ENCODE measurements at places on chromosomes 12 and 14.

DNA sequence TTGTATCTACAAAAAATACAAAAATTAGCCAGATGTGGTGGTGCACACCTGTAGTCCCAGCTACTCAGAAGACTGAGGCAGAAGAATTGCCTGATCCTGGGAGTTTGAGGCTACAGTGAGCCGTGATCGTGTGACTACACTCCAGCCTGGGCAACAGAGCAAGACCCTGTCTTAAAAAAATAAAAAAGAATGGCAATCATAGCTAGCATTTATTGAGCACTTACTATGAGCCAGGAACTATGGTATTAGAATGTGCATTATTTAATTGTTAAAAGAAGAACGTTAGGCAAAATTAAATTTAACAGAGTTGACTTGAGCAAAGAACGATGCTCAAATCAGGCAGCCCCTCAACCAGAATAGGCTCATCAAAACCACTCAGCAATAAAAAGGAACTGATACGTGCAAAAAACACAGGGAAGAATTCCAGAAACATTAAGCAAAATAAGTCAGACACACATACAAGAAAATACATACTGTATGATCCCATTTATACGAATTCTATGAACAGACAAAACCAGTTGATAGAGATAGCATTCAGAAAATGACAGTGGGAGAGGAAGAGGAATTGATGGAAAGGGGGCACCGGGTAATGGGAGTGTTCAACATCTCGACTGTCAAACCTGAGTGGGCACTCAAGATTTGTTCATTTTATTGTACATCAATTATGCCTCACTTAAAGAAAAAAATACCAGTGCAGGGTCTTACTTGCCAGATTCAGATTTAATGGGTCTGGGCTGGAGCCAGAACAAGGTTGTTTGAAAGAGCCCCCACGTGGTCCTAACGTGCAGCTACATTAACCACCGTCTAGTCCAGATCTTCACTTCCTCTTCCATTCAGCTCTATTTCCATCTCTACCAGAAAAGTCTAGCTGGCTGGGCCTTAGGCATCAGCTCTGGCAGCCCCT is 8.0 kb downstream of the SCNN1A start:
- peak; percentile 83 for DNase-seq

DNA sequence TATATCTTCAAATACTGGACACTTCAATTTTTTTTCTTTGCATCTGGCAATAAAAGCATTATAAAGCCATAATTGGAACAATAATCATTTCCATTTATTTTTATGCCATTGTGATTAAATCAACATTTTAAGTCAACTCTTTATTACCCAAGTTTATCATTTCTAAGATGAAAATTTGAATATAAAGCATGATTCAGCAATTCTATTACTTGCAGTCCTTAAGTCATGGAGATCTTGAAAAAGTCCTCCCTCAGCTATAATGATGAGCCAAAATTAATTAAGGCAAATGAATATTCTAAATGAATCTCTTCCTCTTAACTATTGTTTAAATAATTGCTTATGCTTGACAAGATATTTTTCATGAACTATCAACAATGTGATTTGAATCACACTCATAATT is 65.7 kb downstream of the LIN7A start:
- no peak for DNase-seq

DNA sequence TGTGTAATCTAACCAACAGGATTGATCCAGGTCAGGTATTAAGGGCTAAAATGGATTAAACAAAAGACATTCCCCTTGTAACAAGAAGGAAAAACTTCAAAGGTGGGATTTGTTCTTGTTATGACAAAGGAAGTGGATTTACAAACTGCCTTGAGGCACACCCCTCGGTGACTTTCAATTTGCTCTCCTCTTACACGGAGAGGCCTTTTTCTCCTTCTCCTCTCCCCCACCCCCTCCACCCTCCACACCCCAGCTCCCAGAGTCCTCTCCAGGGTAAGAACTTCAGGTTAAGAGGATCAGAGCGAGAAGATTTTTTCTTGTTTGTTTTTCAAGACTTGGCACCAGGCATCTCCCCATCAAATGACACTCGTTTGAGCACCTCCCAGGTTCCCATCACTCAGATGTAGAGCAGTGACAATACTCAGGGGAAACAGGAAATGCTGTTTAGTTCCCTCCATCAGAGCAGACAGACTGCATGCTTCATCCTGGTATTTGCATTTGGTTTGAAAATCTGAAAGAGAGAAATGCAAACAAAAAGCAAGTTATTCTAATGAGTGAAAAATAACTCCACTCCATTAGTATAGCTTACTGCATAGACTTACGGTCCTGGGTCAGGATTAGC is 77.6 kb upstream of the TMEM260 start:
- DNase-seq = no peak

DNA sequence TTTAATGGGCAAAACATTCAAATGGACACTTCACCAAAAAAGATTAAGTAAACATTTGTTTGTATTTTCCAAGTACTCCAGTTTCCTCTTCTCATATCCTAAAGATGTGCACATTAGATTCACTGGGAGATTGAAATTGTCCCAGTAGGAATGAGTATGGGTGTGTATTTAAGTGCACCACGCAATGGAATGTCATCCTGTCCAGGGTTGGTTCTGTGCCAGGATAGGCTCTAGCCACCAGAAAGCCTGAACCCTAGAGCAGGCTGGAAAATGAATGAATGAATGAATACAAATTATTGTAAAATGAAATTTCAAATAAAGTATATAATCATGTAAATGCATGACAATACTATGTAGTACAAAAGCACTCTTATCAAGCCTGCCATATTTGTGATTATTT is 14.0 kb downstream of the CEP83 start:
- no peak for DNase-seq

DNA sequence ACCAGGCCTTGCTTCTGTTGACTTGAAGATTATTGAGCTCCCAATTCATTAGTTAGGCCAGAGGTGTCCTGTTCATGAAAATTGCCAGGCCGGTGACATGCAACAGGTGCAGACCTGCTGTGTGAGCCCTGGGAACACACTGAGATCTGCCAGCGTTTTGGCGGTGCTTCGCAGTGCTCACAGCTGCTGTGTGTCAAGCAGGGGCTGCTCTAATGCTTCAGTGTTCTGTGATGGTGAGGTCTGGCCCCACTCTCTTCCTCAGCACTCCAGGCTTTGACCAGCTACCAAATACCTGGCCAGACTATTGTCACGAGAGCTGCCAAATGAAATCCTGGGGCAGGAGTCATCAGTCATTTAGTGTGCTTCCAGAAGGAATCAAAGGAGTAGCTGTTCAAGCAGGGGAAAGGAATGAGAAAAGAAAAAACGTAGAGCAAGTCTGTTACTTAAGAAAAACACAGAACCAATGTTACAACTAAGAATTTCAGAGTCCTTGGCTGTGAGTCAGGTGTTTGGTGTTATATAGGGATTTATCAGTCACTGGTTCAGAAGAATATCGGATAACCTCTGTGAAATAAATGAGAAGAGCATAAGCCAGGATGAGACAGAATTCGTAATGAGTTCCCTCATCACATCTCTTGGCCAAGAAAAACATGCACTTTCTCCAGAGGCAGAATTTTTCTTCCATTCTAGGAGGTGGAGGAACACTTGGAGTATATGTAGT is 150.8 kb downstream of the FBXL14 start:
- no peak for DNase-seq

GRCh38 chr14:50762931-50763300 is 68.0 kb downstream of the NIN start:
- DNase-seq = no peak

GRCh38 chr14:94653321-94653720 is 41.1 kb downstream of the SERPINA3 start:
- DNase-seq = no peak

DNA sequence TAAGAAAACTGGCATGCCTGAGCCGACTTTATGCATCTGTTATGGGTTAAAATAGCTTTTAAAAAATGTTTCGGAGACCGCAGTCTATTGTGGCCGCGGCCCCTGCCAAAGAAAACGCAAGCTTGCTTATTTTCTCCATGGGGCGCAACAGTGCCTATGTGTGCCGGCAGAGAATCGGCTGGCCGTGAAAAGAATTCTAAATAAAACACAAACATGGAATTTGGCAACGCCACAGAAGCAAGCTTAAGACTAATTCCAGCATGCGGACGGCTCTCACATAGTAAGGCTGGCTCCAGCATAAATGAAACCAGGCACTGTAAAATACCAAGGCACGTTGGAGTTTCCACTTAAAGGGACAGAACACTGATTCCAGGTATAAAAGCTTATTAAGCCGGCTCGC is 56.7 kb downstream of the BCL11B start:
- DNase-seq = no peak

DNA sequence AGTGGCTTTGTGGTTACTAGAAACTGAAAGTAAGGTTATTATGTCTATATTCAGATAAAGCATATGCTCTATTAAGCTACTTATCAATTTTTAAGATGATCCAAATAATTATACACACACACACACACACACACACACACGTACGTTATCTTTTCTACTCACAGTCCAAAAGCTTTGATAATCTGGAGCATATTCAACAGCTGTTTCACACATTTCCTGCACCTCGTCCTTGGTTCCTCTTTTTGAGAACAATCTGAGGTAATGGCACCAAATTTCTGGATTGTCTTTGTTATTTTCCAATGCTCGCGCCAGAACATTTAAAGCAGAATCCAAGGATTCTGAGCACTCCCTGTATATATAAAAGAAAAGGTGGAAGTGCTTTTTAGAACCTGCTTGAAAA is 37.5 kb downstream of the ZFC3H1 start:
- peak; percentile 56 for DNase-seq

DNA sequence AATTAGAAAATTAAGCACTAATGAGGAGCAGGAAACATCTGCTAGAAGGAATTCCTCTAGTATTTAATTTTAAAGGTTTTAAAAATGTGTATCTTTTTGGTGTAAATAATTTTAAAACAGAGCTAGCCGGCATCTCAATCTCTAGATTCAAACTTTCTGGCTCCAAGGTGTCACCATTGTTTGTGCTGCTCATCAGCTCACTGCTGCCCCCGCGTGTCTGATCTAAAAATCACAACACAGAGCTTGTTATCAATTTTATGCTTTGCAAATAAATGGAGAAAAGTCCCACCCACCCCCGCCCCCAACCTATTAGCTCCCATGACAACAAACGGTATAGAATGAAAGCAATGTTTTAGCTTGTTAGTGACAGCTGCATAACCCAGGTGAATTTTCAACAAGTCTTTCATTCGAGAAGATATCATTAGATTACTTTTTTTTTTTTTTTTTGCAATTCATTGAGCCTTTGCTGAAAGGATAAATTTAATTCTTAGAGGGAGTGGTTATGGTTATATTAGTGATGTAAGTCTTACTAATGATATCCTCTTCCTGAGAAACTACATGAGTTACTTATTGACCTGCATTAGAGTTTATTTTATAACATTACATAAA is 11.3 kb upstream of the ABHD12B start:
- peak; percentile 97 for DNase-seq

DNA sequence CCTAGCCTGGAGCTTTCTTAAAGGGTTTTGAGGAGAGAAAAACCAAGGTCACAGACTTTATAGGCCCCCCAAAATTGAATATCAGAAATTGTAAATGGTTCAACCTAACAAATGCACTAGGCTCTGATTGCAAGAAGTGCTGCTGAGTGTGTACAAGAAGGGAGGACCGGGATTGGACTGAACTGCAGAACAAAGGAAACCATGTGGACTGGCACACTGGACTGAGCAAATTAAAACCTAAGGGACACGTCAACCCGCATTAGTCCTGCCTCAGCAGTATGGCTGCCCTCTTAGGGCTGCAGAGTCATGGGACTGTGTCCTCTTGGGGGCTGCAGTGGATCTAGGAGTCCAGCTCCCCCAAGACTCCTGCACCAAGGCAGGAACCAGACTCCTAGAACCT is 842 bp upstream of the CISTR start:
- DNase-seq = no peak

- DNase-seq = no peak
These were observed 2.9 kb downstream of the SPX start for GRCh38 chr12:21528953-21529352.

DNA sequence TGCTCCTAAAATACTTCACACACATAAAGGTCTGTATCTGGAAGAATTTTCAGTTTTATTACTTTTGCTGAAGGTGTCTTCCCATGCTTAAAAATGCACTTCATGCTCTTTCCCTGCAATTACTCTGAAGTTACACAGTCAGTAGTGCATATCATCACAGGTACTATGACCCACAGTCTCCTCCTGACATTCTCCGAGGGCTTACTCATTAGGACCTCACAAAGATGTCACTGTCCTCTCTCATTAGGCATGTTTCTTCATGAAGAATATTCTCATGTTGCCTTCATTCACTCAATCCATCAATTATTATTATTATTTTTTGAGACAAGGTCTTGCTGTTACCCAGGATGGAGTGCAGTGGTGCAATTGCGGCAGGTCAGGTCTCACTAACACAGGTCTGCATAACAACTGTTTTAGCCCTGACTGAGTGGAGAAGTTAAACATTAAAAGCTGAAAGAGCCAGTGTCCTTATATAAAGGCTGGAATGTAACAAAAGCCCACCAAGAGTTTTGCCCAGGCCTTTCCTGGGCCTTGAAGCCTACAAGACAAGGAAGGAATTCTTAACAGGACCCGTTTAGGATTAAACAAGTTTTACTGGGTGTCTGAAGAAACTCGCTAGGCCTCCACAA is 119.5 kb upstream of the WSCD2 start:
- DNase-seq = no peak

DNA sequence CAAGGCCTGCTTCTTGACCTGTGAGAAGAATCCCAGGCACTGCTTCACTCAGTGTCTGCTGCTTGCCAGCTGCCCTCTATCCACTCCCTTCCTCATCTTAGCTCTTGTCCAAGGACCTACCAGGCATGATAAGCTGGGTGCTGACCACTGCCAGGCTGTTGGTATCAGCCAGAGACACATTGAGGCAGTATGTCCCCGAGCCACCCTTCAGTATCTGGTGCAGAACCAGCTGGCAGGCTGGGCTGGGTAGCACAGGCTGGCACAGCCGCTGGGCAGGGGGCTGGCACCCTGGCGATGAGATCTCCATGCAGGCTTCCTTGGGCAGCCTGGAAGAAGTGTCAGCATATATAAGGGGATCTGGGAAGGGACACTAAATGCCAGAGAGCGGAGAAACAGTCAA is 10.5 kb downstream of the PMEL start:
- no peak for DNase-seq

DNA sequence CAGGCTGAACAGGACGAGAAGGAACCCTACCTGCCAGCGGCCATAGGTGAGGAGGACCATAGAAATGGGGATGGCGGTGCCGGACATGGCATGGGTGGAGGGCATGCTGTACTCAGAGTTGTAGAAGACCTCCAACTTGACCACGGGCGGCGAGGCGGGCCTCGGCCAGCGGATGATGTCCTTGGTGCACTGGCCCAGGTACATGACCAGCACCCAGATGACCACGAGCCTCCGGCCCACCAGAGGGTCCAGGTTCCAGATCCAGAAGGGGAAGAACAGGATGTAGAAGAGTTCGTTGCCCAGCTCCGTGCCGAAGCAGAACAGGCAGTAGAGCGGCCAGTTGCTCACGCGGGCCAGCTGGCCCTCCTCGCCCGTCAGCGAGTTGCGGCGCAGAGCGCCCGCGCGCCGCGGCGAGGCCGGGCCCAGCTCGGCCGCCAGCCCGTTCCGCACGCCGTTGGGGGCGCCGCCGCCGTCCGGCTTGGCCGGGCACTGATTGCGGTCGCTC is 582 bp downstream of the SGPP1 start:
- peak; percentile 80 for DNase-seq
